T-helper 22 cell (primary cell): ENCODE measurements at places on chromosomes 3 and 15.

- no peak for DNase-seq
Observed at GRCh38 chr15:49987198-49987785, 131.7 kb downstream of the ATP8B4 start.

DNA sequence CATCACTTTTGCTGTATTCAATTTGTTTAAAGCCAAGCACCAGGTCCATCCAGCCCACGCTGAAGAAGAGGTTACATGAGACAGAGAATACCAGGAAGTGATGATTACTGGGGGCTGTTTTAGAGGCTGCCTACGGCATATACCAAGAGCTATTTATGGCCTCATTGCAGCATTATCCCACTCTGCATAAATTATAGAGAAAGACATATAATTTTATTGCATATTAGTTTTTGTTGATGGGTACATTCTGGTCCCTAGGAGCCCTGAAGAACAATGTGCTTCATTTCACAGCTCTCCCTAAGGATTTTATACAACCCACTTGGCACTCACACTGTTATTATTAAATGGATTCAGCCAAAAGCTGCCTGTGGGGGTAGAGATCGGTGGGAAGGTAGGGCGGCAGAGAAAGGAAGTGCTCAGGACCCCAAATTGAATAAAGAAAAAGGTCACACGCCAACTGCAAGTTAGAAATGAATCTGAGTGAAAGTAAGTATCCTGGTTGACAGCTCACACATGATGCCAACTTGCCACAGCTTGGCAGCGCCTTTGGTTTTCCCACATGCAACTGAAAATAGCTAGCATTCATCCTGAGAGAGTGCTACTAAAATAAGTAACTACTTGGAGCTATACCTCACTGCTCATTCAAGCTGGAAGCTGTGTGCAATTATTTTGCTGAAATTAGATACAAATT is 73.7 kb downstream of the CCNL1 start:
- no peak for DNase-seq

GRCh38 chr3:154970797-154971196 is 109.3 kb upstream of the MME start:
- DNase-seq, result no peak

DNA sequence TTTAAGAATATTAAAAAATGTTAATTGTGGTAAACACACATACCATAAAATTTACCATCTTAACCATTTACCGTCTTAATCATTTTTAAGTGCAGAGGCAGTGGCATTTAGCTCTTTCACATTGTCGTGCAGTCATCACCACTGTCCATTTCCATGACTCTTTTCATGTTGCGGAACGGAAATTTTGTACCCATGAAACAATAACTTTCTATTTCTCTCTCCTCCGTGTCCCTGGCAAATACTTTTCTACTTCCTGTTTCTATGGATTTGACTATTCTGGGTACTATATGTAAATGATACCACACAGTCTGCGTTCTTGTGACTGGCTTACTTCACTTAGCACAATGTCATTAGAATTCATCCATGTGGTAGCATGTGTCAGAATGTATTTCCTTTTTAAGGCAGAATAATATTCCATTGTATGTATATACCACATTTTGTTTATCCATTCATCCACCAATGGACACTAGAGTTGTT is 27.9 kb downstream of the AKAP13 start:
- DNase-seq, result no peak

GRCh38 chr15:70556151-70556741 is 207.1 kb downstream of the UACA start:
- no peak for DNase-seq

DNA sequence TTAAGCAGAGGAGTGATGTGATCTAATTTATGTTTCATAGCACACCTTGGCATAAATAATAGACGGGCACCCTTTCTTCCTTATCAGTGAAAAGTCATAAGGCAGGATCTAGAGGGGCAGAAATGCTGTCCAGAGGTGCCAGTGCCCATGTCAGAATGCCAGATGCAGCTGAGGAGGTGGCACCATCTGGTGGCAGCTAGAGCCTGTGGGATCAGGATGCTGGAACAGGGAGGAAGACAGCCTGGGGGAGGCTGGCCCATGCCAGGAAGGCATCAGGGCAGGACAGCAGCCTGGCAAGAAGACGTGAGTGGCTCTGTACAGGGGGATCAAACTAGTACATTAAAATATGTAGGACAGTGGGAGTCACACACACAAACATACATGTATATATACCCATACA is 16.5 kb downstream of the MYH15 start:
- no peak for DNase-seq
